ENCODE measurements at places on chromosomes 3 and 15. TPM values are rescaled to one million over a fixed set of nuclear protein-coding genes. Genes with fewer than 3 reads are reported as not detected.

DNA sequence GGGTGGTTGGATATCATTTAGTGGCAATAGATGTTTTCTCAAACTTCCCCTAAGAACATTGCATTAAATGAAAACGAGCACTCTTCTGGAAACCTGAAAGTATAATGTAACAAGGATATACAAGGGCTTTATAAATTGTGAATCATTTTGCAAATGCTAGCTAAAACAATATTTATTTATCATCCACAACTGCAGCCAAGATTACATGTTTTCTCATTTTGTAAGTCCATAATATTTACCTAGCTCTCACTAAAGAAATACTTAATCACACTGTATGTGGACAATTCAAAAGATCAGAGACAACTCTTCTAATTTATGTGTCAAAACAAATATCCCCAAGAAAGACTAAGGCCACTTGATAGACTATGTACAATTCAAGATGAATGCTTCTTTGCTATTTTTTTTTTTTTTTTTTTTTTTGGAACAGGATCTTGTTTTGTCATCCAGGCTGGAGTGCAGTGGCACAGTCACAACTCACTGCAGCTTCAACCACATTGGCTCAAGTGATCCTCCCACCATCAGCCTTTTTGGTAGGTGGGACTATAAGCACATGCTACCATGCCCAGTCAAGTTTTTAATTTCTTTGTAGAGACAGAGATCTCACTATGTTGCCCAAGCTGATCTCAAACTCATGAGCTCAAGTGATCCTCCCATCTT is 427.7 kb upstream of the THBS1 start:
- no peak for DNase-seq

DNA sequence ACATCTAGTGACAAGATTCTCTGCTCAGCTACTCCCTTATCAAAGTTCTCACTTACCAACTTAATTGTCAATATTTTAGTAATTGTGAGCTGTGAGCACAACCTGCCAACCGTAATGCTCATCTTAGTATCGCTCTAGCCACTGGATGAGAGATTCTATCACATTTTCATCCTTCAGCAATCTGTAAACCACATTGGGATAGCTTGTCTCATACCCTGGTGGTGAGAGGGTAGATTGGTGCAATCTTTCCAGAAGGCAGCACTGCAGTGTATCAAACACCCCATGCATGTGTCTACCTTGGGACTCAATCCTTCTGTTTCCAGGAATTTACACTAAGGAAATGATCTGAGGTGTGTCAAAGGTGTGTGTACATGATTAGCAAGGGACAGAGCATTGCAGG is 18.9 kb upstream of the ATP8B4 start:
- no peak for DNase-seq

KNG1 gene
- not detected for total RNA-seq

C3orf85 gene
- not detected for total RNA-seq

COL8A1 gene
- 114 TPM for total RNA-seq

DNA sequence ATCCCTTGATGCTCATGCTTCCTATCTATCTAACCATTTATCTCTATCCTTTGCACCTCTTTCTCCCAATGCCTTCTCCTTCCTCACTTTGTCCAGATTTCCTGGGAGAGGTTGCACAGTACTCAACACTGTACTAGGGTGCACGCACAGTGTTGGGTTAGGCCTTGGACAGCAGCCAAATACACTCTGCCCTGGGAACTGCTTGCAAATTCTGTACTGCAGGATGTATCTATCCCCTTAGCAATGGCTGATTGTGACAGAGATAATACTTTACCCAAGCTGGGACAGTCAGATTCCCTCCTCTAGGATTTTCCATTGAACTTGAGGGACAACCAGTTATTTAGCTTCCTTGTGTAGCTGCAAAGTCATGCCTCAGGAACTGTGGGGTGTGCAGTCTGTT is 113.3 kb downstream of the IL20RB start:
- no peak for DNase-seq

DNA sequence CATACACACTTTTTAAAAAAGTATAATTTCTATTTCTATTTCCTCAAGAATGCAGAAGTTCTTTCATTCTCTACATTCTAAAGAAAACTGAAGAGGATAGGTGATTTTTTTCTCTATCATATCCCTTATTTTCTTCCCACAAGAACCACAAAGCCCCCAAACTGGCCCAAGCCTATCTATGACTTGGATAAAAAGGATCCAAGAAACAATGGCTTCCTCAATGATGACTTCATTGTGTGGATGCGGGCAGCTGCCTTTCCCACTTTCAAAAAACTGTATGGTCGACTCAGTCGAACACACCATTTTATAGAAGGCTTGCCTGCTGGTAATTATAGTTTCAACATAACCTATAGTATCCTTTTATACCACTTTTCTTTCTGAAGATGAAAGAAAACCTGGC is 52.9 kb upstream of the TBC1D23 start:
- DNase-seq, result no peak

- DNase-seq, result no peak
Observed at GRCh38 chr15:85681386-85681785, 113.3 kb downstream of the KLHL25 start.

GRCh38 chr15:83947156-83947555 is 288.4 kb upstream of the GOLGA6L4 start:
- DNase-seq, result no peak

DNA sequence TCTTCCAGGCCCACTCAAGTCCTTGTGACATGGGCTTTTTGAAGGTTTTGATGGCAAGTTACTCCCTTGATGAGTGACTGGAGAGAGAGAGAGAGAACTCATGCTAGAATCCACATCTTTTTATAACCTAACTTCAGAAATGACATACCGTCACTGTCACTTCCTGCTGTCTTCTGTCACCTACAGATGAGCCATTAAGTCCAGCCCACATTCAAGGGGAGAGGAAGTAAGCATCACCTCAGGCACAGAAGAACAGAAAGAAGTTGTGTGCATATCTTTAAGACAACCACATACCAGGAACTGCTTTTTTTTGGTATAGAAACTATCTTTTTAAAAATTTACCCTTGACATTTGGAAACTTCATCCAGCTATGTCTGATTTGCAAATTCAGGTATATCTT is 16.6 kb upstream of the TXNRD3 start:
- DNase-seq, result no peak

- no peak for DNase-seq
Observed at GRCh38 chr3:100875239-100875638, 118.0 kb downstream of the ABI3BP start.

GRCh38 chr15:72852273-72852672 is 68.7 kb upstream of the ADPGK start:
- DNase-seq, result no peak

DNA sequence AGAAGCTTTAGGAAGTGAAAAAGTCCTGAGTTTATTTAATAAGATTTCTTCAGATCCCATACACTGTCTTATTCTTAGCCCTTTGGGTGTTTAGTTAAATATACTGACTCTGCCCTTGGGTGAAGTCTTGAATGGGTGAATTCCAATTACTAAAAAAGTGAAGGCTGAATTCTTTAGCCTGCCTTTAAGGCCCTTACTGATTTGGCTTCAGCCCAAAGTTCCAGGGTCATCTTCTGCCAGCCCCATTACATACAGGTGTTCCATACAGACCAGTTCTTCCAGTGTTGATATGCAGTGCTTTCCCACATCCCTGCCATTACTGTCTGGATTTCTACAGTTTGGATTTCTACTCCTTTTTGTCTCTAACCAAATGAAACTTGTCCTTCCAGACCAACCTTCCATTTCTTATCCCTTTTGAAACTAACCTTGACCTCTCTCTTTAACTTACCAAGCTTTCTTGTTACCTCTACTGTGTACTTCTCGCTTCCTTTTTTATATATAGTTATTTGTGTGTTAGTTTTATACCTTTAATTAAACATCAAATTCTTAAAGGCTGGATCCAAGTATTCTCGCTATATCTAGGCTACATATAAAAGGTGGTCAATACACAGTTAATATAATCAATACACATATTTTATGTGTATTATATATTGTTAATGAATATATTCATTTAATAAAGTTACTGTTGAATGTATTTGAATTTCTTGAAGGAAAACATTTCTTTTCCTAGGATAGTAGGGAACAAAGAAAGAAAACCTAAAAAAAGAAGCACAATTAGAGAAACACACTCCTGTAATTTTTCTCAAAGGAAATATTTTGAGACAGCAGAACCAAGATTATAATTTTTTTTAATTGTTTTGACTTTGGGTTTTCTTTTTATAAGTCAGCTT is 15.0 kb downstream of the MBNL1 start:
- no peak for DNase-seq

DNA sequence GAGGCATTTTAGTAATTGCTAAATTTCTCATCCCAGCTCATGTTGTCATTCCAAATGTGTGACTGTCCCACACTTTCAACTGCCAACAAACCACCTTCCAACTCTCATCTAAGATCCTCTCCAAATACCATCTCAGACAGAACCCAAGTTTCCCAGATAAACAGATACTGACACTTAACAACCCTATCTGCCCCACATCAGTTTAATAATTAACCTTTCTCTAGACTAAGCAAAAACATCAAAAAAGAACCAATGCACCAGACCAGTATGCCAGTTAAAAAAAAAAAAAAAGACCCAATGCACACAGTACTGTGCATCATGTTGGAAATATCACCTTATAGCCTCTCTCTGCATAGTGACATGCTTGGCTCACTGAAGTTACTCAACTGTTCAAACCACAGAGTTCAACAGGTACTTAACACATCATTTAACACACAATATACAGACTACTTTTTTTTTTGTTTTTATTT is 5.5 kb downstream of the SFMBT1 start:
- no peak for DNase-seq

CPNE9 gene
- not detected for total RNA-seq

- no peak for DNase-seq
Observed at GRCh38 chr3:64911138-64911537, 223.3 kb upstream of the ADAMTS9 start.

DNA sequence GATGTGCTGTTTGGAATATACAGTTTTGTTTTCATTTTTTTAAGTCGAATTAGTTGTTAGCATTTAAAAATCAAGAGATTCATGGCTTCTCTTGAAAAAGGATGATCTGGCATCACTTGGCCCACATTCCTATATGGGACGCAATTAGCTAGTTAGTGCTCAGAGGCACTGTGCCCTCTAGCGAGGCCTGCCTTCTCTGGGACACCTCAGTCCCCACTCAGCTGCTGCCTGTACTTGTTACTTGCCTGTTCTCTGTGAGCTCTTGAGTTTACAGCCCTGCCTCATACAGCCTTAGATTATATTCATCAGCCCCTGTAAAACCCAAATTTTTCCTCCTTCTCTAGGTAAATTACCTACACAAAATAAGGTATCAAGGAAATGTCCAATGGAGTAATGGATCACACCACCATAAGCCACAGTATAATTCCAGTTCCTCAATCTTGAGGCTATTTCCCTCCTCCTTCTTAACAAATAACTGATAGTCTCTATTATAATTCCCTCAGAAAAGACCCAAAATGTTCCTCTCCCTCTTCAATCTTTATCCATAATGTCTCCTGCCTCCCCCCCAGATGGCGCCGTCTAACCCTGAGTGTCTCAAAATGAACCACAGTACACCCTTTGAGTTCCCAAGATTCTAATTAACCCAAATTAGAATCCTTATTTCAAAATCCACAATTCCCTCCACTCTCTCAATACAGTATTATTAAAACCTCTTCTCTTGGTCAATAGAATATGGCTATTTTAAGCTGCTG is 2.7 kb downstream of the ZMAT3 start:
- no peak for DNase-seq

CHAC1 gene
- 0.58 TPM for total RNA-seq

- no peak for DNase-seq
Observed at GRCh38 chr3:176978441-176978840, 218.8 kb downstream of the TBL1XR1 start.

DNA sequence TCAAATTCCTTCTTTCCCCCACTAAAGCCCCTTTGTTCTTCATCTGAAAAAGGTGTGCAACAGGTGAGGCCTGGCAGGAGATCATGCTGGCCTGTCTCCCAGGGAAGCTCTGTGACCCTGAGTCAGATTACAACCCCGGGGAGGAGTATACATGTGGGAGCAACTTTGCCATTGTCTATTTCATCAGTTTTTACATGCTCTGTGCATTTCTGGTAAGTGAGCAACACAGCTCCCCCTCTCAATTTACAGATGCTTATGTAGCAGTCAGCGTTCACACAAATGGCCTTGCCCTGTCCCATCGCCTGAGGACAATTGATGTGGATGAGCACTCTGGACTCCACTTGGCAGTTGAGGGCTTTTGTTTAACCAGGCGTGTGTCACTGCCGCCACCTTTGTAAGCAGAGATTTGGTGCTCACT is 70.4 kb downstream of the CHDH start:
- DNase-seq, result no peak

DNA sequence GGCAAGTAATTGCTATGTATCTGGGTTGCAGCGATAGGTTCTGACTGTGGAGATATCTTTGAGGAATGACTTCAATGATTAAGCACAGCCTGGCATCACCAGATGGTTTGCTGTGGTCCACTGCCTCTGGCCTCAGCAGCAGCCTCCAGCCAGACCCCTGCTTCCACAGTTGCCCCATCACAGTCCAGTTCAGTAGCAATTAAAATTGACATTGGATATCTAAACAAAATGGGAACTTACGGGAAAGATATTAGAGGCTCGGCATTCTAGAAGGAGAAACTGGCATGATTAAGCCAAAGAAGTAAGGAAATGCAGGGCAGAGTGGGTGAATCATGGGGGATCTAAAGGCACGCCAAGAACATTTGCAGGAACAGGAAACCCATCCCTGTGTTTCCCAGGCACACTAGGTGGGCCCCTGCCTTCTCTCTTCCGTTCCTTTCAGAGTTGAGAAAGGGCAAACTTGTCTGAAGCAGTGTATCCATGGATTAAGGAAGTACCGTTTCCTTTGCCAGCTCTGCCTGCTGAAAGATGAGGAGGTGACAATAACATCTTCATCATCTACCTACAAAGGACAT is 36.3 kb upstream of the SH3BP5 start:
- DNase-seq, result no peak

GRCh38 chr3:153348457-153349107 is 186.6 kb downstream of the RAP2B start:
- DNase-seq, result no peak

GRCh38 chr3:60431599-60431958 is 819.7 kb downstream of the FHIT start:
- DNase-seq, result no peak

DNA sequence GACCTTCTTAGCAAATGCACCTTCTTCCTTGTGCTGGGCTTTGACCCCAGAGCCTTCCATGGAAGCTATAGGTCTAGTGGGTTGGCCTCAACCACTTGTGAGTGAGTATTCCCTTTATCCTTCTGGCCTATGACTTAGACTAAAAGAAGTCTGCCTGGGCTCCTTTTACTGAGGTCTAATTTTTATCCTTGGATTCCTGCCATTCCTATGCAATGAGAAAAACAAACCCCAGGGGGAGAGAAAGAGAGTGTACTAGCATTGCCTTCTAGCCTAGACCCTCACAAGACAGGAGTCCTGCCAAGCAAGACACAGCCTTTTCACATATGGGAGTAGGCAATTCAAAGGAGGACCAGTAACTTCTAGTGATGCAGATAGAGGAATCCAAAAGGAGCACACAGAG is 155.4 kb downstream of the PPM1L start:
- no peak for DNase-seq

CMTM8 gene
- total RNA-seq, result 7.6 TPM

DNA sequence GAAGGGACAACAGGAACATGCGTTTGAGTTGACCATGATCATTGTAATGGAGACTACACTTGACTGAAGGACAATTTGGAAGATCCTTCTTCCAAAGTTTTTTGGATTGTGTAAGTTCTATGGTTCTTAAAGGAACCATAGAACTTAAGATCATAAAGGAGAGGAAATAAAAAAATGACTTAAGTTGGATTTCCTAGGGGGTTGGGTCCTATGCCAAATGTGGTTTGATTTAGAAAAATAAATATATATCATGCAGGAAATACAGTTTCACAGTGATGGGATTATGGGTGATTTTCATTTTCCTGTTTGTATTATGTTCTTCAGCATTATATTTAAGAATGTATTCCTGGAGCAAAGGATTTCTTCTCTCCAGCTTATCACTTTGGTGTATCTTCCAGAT is 305.5 kb upstream of the DPH6 start:
- no peak for DNase-seq

NRG4 gene
- total RNA-seq, result 0.27 TPM
